Stimulated activated CD8-positive, alpha-beta memory T cell treated with anti-CD3 and anti-CD28 coated beads, Interleukin-15, amount 100 ng/mL, for 48 hours (primary cell): ENCODE measurements at places on chromosomes 6 and 20.

DNA sequence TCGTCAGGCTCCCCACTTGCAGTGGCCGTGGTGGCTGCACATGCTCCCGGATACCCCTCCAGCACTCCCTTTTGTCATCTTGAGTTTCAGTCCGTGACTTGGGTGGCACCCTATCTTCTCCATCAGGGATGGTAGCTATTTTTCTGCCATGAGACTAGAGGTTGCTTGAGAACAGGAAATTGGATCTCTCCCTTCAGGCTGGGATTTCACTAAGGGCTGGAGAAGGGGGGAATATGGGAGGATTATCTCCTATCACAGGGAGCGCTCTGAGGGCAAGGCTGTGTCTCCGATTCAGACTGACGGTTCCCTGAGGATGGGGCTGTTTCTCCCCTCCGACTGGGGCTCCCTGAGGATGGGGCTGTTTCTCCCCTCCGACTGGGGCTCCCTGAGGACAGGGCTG lies 123.1 kb downstream of the MRPL14 start:
- no peak for DNase-seq

DNA sequence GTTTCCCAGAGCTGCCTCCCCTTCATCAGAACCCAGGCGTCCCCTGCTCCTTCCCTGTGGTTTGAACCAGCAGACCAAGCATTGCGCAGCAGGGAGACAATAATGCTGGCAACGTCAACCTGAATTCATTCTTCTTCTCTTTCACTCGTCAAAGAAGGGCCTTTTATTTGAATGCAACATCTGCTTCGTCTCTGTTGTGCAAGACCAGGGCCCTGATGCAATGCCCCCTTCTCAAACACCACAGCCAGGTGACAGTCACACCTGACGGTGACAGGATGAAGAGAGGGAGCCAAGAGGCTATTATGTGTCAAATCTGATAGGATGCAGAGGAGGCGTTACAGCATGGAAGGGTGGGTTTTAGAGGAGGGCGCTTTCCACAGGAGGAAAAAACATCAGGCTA lies 8.0 kb downstream of the INSM1 start:
- DNase-seq = no peak

GRCh38 chr20:45407067-45407745 lies 883 bp upstream of the DBNDD2 start:
- DNase-seq = no peak

DNA sequence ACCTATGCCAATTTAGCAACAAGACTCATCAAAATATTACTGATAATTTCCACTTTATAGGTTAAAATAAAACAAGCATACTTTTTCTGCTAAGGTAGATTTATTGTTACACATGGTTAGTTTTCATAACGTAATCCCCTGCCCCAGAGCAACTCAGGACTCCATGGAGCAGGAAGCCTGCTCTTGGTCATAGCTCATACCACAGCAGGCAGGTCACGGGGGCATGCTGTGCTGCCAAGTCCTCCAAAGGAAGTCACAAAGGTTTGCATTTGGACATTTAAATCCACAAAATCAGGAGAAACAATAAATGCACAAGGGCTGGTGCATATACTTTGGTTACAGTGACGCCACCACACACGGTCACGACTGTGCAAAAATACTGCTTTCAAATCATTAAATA lies 12.5 kb downstream of the GZF1 start:
- DNase-seq = no peak

DNA sequence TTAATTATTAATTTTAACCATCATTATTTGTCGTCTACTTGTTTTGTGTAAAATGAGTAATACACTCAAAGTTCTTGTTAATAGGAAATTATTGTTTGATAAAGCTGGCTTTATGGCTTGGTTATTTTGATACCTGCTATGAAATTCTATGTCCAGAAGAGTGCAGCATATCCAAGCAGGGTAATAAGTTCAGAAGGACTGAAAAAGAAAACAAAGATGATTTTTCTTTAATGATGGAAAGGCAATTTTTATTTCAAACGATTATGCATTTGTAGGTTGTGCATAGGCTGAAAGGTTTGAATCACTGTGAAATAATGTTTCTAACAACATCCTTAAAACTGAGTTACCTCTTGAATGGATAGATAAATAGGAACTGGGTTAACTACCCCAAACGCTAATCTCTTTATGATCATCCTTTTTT lies 1.4 kb upstream of the MAN1A1 start:
- DNase-seq = no peak

GRCh38 chr6:16004934-16005679 lies 123.8 kb upstream of the MYLIP start:
- DNase-seq = no peak

- no peak for DNase-seq
Observed at GRCh38 chr20:50758469-50758868, 27.1 kb downstream of the PARD6B start.

DNA sequence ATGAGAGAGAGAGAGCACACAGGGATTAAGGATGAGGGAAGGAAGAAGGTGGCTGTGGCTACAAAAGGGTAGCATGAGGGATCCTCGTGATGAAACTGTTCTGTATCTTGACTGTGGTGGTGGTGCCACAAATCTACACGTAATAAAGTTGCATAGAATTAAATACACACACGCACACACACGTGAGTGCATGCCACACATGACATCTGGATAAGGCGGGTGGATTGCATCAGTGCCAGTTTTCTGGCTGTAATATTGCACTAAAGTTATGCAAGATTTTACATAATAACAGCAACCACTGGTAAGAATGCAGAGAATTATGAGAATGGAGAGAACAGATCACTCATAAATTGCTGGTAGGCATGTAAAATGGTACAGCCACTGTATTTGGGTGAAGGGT lies 16.9 kb upstream of the STK35 start:
- no peak for DNase-seq

DNA sequence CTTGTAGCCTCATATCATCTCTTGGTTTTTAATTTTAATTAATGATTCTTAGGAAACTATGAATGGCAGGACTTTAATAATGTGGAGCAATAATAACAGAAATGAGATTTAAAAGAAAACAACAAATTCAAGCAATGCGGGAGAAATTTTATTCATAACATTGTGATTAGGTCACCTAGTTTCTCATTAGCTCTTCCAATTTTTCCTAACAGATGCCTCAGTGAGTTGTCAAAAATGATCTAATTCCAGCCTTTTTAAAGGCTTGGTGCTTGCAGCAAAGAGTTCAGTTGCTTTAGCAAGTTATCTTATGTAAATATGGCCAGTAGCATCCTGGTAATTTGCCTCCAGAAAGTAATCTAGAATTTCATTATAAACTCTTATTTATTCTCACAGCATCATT lies 20.4 kb downstream of the PDE7B start:
- no peak for DNase-seq

DNA sequence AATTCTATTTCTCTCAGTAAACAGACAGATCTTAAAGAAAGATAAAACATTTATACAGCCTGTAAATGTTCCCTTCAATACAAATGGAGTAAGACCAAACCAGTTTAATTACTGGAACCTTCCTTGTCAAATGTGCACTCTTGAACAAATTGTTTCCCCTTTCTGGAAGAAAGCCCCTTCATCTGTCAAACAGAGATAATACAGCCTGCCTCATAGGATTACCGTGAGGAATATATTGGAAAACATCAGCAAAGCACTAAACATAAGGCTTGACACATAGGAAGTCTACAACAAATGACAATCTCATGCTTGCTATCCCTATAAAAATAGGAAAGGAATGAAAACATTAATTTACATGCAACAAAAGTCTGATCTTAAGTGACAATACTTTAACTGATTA lies 173.8 kb downstream of the PTPRK start:
- no peak for DNase-seq

- no peak for DNase-seq
Observed at GRCh38 chr6:1542764-1543163, 67.0 kb upstream of the FOXC1 start.

DNA sequence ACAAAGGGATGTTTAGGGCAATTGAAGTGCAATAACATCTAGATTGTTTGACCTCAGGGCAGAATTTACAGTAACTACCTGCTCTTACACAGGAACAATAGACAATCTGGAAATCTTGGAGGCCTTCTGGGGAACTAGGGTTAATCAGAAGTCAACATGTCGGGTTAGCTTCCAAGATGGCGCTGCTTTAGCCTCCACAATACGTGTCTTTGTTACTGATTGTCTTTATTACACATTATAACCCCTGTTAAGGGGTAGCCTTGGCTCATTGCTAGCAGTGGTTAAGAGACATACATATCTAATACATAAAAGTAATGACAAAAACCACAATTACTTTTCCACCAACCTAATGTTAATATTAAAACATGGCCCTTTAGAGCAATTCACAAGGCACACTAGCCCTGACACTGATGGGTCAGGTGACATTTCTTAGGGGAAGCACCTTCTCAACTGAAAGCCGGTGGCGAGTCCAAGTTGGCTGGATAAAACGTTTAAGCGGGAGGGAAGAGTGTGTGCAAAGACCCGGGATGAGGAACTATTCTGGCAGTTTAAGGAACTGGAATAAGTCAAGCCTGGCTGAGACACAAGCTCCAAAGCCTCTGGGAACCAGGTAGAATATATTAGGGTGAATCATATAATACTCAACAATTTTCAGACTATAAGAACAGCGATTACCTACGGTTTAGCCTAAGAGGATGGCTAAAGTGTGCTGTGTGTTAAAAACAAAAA lies 236.9 kb downstream of the BCAS1 start:
- no peak for DNase-seq

GRCh38 chr6:99590728-99591672 lies 15.6 kb upstream of the PRDM13 start:
- no peak for DNase-seq
